Astrocyte (in vitro differentiated cells and primary cell): ENCODE measurements at places on chromosomes 5 and 9.

DNA sequence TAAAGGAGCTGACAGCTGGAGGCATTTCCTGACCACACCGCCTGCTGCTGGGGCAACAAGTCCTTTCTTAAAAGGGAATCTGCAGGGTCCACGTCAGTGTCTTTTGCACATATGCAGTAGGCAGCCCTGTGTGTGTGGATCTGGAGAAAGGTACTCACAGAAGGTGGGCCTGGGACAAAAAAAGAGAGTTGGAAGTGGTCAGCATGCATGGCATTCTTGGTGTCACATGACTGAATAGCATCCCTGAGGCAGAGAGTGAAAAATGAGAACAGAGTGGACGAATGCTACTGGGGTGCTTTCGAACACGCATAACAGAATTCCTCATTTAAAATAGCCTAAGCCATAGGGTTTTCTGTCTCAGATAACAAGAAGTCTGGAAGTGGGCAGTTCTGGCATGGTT is 47.0 kb downstream of the DNAJC21 start:
- DNase-seq, result no peak

DNA sequence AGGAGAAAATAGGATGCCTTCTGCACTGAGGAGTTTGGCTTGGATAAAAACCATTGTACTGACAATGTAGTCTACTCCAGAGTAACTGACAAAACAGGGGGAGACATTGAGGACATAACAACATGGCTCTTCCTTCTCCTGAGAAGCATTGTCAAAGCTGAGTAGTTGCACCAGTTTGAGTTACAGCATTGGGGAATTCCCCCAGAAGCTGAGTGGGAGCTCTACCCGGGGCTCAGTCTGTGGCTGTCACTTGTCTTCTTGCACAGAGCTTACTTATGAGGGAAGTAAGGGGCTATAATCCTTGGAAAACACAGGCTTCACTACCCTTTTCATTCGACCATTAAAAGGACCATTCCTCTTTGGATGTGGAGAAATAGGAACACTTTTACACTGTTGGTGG is 21.2 kb downstream of the HSPB3 start:
- no peak for DNase-seq

DNA sequence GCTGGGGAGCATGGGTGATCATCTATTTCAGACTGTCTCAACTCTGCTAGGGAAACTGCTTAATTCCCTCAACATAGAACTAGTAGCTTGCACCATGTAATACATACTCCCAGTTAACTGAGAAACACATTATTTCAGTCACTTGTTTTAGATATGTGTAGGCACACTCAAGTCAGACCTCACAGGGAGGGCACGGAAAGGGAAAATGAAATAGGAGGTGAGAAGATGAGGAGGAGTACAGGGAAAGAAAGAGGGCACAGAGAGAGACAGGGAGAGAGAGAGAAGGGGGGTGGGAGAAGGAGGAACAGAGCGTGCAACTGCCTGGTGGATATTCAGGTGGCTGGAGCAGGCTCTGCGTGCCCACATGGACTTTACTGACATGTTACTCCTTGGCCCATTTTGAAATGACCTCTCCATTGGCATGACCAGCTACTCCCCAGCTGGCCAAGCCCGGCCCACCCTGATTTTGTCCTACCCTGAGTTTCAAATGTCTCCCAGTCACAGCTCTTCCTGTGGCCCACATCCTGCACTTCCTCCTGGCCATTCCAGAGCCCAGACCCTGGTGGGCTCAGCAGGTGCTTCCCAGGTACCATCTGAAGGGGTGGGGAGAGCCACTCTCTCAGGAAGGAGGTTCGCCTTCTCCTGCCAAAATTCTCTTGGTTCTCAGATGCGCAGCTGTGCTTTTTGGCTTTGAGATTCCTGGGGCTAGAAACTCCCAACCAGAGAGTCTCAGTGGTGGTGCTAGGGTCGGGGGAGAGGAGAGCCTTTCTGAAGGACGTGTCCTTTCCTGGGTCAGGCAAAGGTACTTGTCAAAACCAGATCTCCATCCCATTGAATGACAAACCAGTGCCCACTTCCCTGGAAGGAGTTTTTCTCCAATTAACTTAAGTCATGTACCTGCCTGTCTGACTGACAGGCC is 229.4 kb downstream of the FSTL4 start:
- DNase-seq, result no peak

GRCh38 chr5:123746683-123747360 is 234.8 kb downstream of the CSNK1G3 start:
- DNase-seq, result no peak

DNA sequence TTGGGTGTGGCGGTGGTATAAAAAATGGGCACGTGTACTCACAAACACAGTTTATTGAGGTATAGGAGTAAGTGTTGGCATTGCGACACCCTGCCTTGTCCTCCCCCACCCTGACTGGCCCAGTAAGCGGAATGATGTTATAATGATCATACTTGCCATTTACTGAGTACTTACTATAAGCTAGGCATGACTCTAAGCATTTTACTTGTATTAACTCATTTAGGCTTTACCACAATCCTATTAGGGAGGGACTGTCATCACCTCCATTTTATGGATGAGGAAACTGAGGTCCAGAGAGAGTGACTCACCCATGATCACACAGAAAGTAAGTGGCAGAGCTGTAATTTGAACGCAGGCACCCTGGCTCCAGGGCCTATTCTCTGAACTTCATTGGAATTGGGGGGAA is 2.3 kb downstream of the SMIM3 start:
- DNase-seq, result peak; percentile 82

DNA sequence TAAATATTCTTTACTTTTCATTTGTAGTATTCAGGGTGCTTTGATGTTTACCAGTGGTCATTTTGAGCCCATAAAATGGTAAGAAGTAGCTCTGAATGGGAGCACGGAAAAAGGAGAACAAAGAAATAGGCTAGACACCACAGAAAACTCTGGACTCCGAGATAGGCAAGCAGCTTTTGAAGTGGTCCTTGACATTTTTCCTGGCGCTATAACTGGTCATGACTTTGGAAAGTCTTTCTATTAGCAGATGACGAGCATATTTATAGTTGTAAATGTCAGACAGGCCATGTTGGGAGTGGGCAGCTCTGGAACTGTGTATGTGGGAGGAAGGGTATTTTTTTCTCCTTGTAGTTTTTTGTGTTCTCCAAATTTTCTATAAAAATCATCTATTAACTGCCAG is 126.1 kb upstream of the POC5 start:
- DNase-seq, result no peak
